ENCODE measurements at places on chromosomes 2 and 18.
A peak's percentile ranks its signal among the peaks of the same experiment; 100 is the strongest.

DNA sequence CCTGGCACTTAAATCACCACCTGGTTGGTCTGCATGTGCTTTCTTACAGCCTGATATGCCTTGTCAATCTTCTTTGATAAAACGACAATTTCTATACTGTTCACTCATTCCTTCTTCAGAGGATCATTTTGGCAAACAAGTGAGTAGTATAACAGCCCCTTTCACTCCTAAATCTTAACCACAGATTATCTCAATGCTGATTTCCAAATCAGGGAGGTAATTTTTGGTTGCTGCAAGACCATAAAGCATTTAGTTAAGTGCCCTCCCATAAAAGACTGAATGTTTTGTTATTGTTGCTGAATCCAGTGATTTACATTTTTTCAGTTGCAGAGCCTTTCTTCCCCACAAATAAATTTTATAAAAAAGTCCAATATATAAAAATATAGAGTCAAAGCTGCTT, 129.2 kb upstream of the CYP26B1 start:
- no peak for DNase-seq

DNA sequence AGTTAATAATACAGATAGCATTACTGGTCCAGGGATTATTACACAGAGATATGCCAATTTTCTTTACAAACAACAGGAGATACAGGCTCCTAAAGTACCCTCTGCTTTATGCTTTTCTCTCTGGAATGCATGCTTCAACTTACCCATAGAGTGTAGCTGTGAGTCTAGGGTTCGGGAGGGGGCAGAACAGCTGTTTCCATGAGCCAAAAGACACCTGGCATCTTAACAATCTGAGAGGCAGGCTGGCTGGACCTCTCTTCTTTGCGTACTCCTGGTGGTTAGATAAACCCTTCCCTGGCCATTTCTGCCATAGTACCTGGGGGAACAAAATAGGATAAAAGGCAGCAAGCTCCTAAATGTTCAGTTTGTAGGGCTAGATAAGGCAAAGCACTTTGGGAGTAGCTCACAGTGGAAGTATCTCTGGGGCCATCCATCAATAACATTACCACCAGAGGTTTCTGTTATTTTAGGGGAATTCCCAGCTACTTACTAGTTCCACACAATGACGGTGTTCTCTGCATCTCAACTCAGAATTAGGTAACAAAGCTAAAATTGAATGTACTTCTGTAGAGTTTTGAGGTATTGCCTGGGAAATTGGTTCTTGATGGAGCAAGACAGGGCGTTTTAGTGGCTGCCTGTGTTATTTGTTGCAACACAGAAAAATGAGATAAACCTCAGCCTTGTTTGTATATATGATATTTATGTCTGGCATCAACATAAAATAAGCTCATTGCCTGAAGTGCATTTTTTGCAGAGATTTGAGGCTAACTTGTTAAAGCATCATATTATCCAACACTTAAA, 6.2 kb upstream of the CCDC85A start:
- no peak for DNase-seq

DNA sequence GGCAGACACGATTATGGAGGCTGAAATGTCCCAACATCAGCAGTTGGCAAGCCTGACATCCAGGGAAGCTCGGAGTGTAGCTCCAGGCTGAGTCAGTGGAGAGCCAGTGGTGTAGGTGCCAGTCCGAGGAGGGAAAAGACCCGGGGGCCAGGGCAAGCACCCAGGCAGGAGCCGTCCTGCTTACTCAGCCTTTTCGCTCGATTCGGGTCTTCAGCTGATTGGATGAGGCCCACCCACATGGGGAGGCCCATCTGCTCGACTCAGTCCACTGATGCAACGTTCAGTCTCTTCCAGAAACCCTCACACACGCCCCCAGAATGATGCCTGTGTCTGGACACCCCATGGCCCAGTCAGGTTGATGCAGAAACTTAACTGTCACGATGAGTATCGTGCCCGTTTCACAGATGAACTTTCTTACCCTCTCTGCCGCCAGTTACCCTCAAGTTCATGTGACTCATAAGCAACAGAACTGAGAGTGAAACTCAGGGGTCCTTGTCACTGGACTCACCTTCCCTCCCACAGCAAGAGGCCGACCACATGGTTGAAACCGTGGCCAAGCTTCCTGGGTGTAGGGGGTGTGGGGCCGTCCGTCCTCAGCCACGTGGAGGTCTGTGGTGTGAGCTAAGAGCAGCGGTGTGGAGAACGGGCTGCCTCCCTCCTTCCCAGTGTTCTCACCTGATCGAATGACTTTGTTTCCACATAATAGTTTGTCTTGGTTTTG, 197.4 kb upstream of the HDAC4 start:
- no peak for DNase-seq

- peak; percentile 28 for DNase-seq
Measured at GRCh38 chr2:172244419-172245130, 141.9 kb upstream of the DLX2 start.

- peak; percentile 39 for DNase-seq
Measured at GRCh38 chr2:36339607-36340218, 15.9 kb upstream of the CRIM1 start.

DNA sequence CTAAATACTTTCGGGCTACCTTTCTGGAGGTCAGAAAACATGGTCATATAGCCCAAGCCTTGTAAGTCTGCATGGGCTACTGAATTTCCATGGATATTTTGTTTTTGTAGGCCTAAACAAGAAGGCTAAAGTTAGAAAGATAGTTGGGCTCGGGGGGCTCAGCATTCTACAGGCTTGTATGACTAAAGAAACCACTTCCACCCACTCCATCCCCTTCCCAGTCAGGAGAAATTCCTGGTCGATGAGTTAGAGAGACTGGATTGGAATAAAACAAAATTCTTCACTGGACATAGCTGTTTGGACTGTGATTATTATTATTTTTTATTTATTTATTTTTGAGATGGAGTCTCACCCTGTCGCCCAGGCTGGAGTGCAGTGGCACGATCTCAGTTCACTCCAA, 539.4 kb upstream of the TNP1 start:
- DNase-seq = no peak

DNA sequence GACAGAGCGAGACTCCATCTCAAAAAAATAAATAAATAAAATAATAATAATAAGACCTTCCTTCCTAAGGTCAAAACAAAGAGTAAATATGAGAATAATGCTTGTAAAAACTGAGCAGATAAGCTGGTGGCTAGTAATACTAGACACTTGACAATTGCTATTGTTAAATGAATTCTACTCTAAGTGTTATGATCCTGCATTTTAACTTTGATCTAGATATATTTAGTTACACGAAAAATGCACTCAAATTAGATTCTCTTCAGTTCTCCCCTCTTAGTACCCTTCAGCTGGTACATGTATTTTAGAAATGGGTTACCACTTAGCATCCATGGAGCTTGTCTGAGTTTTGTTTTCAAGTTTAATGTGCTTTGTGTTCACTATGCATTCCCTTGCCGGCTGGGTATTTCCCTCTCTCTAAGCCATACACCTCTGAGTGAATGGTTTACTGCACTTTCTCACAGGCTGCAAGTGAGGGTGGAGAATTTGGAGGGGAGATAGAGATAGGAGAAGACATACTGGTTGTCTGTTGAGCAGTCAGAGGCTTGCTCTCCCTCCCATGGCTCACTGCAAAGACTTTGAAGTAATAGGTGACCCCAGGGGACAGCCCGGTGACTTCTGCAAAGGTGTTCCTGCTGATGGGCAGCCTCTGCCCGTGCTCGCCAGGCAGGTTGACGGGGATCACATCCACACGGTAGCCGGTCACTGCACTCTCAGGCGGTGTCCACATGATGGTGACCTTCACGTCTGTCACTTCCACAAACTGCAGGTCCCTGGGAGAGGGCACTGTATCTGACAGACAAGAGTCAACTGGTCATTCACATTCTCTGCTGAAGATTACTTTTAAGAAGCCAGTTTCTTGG, 29.9 kb downstream of the FN1 start:
- no peak for DNase-seq

DNA sequence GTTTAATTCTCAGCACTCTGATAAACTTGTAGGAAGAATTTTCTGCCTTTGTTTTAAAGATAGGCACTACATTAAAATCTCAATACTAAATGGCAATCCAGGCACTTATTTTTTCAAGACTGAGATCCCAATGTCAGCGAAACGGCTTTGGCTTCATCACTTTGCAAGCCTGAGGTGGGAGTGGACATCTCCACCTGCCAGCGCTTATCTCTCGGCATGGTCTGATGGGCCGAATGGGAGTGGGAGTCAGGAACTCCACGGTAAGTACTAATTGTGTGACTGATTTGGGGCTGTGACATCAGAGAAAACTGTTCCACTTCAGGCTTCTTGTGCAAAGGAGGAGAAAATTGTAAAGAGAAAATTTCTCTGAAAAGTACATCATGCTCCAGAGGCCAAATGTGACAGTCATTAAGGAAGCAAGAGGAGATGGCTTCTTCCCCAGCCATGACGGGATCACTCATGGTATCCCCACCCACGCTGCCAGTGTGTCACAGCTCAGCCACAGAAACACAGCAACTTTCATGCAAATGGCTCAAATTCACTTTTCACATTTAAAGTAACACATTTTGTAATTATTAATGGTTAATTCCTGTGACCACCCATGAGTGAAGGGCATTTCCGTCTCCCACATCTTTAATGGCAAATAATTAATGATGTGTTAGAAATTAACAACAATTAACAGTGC, 385.5 kb upstream of the HNRNPA3 start:
- no peak for DNase-seq

GRCh38 chr2:207475546-207475945, 54.2 kb upstream of the CREB1 start:
- DNase-seq = peak; percentile 41

GRCh38 chr2:153404792-153405191, 73.8 kb downstream of the RPRM start:
- DNase-seq = no peak

DNA sequence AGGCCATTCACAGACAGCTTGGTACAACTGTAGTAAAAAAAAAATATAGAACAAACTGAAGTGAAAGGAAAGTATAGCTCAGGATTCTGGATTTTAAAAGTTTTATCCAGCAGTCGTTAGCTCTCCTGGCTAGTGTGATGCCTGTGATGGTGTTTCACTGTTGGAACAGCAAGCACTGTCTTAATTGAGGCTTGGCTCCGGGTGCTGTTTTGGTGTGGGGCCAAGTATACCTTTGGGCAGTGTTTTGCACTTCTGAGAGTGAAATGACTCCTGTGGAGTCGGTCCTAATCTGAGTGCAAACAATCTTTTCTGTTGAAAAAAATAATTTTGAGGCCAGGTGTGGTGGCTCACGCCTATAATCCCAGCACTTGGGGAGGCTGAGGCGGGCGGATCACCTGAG, 28.7 kb upstream of the RAB1A start:
- DNase-seq = no peak

DNA sequence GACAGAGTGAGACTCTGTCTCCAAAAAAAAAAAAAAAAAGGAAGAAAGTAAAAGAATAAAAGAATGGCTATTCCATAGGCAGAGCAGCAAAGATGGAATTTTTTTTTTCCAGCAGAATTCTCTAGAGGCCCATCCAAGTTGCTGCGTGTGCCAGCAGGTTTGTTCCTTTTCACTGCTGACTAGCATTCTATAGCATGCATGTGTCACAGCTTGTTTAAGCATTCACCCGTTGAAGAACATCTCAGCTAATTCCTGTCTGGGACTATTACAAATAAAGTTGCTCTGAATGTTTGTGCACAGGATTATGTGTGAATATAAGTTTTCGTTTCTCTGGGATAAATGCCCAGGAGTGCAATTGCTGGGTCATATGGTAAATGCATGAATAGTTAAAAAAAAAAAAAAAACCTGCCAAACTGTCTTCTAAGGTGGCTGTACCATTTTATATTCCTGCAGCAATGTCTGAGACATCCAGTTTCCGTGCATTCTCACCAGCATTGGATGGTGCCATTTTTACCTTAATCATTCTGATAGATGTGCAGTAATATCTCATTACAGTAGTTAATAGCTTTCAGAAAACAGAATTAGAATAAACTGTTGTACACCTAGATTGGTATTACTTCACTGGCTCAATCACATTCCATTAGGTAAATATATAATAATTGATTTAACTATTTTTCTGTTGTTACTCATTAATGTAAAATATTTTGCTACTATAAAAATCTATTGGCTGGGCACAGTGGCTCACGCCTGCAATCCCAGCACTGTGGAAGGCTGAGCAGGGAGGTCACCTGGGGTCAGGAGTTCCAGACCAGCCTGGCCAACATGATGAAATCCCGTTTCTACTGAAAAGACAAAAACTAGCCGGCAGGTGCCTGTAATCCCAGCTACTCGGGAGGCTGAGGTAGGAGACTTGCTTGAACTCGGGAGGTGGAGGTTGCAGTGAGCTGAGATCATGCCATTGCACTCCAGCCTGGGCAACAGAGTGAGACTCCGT, 47.5 kb upstream of the ASAP2 start:
- no peak for DNase-seq

GRCh38 chr2:205510345-205510744, 172.0 kb upstream of the NRP2 start:
- no peak for DNase-seq

DNA sequence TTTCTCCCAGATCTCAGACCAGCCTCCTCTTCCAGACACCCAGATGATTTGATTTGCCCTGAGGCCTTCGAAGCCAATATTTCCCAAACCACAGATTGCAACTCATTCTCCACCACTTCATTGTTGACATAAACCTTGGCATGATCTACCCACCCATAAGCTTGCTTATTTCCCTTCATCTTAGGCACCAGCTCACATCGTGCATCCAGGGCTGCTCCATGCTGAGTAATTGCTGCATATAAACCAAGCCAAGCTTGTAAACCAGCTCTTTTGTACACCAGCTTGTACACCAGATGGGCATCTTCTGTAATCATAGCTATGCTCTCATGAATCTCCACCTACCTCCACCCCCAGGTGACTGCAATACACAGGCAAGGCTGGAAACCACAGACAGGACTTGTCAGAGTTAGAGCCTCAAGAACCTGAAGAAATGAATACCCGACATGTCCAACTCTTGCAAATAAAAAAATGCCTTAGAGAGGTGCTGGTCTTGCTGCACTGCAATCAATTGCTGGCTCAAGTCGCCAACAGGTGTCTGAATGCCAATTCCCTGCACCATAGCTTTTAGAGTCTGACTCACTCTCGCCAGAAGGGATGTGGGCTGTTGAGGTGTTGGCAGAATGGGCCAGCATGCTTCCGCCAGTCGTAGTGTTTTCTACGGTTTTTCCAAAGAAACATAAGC, 31.5 kb downstream of the TRABD2A start:
- no peak for DNase-seq

DNA sequence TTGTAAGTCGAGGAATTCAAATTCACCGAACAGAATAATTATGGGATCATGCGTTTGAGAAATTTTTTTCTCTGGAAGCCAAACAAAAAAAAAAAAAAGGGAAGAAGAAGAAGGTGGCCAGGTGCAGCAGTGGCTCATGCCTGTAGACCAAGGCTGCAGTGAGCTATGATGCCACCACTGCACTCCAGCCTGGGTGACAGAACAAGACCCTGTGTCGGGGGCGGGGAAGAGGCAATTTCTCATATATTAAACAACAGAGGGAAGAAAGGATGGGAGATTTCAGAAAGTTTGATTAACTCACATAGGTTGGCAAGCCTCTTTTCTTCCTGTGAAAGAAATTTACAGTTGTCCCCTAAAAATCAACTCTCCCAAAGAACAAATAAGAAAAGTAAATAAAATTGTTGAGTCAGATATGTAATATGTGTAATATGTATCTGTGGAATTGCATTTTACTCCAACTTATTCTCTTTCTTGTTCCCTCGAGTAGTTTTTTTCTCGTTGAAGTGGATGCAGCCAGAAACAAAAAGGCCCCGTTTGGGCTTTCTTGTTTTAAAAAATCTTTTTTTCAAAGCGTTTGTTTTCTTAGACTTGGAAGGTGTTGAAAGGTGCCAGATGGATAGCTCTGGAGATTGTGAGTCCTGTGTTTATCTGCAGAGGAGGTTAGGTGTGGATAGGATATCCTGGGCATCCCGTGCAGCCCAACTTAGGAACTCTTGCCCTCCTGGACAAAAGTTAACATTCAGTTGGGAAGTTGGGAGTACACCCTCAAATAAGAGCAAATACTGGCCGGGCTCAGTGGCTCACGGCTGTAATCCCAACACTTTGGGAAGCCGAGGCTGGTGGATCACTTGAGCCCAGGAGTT, 25.4 kb upstream of the FMNL2 start:
- DNase-seq = no peak
